NCI-H1694 treated with DMSO at 0.1 percent for 48 hours (cell line): ENCODE measurements at places on chromosomes 7 and 10.

DNA sequence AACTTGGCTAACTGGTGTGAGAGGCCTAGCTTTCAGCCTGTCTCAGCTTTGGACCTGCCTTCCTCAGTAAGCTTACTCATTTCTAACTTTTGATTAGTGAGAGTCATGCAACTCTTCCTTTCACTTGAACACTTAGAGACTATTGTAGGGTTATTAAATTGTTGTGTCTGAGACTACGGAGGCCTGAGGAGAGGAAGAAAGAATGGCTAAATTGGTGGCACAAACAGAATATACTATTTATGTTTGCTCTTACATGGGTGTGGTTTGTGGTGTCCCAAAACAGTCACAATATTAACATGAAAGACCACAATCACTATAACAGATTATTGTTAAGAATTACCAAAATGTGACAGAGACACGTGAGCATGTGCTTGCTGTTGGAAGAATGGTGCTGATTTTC lies 82.1 kb downstream of the TRIM24 start:
- DNase-seq, result no peak

- DNase-seq, result no peak
These were observed 4.9 kb upstream of the MEST start for GRCh38 chr7:130486954-130487436.

- DNase-seq, result no peak
These were observed 72.3 kb downstream of the PRR15 start for GRCh38 chr7:29636009-29636351.

DNA sequence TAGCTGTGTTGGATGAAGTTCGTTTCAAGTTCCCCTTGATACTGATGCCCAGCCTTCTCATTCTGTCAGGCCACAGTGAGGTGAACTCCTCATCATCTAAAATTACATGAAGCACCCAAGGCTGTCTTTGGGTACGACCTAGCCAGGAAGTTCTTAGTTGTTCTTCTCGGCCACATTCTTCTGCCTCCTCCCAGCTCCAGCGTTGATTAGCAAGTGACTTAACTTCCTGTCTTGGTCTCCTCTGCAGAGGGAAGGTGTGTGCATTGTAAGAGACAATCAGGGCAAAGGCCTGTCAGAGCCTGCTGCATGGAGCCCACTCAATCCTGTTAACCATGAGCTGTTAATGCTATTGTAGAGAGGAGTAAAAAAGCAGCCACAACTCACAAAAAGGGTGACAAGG lies 43.2 kb upstream of the CPXM2 start:
- no peak for DNase-seq

DNA sequence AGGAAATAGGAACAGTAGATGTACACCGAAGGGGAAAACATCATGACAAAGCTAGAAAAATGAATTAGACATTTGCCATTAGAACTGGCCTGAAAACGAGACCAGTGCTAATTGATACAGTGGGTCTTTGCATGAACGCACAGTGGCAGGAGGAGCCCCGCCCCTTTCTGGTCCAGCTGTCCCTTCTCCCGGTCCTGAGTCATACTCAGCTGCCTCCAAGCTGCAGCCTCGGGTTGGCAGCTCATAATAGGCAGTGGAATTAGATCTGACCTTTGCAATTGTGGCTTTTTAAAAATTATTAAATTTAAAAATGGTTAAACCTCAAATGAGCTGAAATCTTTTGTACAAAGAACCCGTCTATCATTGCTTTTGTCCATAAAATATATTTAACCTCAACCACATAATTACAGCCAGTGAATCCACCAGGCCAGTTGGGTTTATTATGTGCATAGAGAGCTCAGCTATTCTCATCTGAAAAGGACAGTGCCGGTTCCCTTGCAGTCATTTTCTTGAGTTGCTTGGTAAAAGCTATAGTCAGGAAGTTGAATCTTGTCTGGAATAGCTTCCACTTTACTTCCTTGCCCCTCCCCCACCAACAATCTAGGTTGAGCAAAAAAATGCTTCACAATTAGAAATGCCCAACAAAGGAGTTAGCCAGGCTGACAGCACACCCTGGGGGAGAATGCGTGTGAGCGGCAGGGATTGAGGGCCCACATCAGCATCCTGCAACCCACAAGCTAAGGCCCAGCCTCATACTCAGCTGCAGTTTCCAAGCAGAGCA lies 147.1 kb downstream of the BUB3 start:
- DNase-seq, result no peak

DNA sequence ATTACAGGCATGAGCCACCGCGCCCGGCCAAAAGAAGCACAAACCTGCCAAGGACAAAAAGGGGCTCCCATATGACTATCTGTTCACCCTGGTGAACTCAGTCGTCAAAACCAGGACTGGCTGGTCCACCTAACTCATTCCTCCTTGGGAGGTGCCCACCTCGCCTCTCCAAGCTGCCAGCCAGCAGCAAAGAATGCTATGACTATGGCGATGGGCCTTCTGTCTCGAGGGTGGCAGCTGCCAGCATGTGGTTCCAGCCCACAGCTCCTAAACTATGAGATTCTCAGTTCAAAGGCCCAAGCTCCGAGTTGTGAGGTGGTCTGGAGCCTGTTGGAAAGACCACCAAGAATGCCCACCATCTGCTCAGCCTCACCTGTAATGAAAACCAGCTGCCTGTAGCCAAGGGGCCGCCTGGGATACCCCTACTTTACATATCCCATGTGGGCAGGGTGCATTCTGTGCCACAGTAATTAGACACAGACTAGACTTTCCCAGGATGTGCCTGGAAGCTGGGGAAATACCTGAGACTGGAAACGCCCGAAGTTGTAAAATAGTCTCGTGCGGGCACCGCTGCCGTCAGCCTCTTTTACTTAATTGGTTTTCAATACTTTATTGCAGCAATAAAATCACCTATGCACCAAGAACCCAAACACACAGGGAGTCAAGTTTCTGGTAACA lies 71.1 kb downstream of the ZRANB1 start:
- no peak for DNase-seq

DNA sequence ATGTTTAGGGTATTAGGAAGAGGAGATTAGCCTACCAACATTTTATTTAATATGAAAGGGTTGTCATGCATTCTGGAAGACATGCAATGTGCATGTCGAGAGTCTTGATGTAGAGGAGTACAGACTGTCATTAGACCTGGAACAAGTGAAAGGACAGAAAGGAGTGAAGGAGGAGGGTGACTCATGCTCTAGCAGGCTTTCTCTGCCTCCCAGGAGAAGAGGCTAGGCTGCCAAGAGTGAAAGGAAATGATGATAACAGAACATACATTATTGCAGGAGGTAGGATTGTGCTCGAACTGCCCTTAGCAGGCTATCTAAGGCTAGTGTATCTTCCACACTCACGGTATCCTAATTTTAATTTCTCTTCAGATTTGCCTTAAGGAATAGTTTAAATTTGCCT lies 228.8 kb downstream of the EXOC4 start:
- no peak for DNase-seq

GRCh38 chr10:133007360-133007858 lies 65.0 kb upstream of the CFAP46 start:
- DNase-seq, result no peak

DNA sequence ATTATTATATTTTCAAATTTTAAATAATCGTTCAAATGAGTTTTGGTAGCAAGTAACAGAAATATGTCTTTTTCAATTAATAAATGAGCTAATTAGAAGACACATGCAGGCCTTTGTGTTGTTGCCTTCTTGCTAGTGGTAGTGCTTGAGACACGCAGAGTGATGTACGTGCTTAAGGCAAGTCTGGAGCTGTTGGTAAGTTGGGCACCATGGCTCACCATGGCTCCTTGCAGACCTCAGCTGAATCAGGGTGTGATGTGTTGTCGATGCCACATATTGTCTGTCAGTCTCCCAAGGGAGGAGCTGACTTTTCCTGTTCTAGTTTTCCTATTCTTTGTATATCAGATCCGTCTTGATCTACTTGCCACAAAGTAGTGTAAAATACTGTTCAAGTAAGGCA lies 8.3 kb downstream of the CDK14 start:
- no peak for DNase-seq

- DNase-seq, result no peak
These were observed 140.6 kb upstream of the TMEM168 start for GRCh38 chr7:112930787-112931186.

DNA sequence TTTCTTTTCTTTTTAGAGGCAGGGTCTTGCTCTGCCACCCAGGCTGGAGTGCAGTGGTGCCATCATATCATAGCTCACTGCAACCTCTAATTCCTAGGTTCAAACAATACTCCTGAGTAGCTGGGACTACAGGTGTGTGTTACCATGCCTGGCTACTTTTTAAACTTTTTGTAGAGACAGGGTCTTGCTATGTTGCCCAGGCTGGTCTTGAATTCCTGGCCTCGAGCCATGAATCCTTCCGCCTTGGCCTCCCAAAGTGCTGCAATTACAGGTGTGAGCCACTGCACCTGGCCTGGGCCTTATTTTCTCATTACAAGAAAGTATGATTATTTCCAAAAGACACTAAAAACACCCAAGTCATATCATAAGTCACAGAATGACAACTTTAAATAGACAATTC lies 106.6 kb downstream of the CDK6 start:
- no peak for DNase-seq

GRCh38 chr10:86681047-86681446 lies 12.7 kb downstream of the LDB3 start:
- DNase-seq, result no peak

- no peak for DNase-seq
These were observed 37.6 kb downstream of the AKR1C4 start for GRCh38 chr10:5234106-5234860.

GRCh38 chr10:88270061-88270808 lies 312.9 kb downstream of the RNLS start:
- no peak for DNase-seq
